ENCODE measurements at places on chromosomes 1 and 21.

GRCh38 chr1:17606826-17607440 is 67.4 kb downstream of the ARHGEF10L start:
- no peak for DNase-seq

DNA sequence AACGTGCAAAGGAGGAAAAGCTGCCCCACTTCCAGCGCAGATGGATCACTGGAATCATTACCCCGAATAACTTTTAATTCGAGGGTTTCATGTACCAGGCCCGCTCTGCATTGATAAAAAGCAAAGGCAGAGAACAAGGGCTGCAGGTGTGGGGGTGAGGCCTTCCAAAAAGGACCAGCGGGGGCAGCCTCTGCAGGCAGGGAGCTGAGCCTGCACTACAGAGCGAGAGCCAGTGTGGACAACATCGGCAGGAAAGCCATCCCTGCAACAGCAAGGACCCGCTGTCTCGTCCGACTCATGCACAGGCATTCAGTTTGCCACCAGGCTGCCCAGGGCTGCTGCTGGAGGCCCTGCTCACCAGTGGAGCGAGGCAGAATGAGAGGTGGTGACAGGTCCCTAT is 27.1 kb upstream of the AJAP1 start:
- no peak for DNase-seq

- no peak for DNase-seq
Measured at GRCh38 chr1:54577612-54578011, 29.6 kb downstream of the ACOT11 start.

- DNase-seq: no peak
Measured at GRCh38 chr1:39990428-39990827, 35.5 kb downstream of the MFSD2A start.

- DNase-seq: no peak
Measured at GRCh38 chr1:2249559-2249906, 21.4 kb downstream of the SKI start.

DNA sequence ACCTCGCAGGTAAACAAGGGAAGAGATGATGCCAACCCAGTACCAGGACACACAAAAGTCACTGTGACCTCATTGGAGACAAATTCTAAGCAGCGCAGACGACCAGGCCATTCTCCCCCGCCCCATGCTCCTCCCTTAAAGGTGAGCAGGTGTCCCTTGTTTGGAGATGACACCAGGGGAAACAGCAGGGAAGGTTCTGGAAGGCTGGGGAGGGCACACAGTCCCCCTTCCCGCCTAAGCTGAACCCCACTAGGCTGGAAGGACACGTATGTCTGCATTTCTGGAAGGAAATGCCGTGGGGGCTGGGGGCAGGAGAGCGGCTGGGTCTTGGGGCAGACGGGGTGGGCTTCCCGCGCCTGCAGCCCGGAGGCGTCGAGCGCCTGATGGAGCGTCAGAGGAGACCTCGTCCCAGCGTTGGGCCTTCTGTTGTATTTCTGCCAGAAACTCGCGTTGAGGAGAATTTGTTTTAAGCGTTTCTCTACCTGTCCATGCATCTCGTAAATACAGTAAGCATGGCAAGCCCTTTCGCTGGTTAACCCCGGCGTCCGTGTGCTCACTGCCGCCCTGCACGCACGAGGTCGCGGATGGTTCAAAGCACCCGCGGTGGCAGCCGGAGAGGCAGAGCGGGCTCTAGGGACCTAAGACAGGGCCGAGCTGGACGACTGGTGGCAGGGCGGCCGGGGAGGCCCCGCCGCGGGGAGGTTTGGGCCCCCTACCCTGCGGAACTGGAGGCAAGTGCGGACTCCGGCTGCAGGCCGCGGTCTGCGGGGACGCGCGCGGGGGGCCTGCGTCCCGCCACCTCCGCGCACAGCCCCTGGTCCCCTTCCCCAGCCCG is 1.2 kb upstream of the LHX4 start:
- DNase-seq: no peak

DNA sequence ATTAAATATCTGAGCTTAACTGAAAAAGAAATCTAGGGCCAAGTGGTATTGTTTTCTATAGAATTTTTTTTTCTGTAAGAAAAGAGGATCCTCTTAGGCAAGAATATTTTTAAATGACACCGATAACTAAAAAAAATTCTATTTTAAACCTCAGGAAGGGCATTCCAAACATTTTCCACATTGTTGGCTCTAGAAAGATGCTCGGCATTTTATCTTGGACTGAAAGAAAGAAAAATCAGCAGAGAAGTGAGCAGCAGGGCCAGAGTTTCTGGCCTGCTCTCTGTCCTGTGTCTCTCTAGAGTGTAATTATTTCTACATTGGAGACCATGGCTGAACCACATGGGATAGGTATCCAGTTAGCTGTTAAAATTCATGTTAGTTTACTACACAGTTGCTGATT is 192.5 kb upstream of the GREM2 start:
- DNase-seq: no peak

- DNase-seq: no peak
Measured at GRCh38 chr1:154951901-154952657, 3.8 kb downstream of the PBXIP1 start.

DNA sequence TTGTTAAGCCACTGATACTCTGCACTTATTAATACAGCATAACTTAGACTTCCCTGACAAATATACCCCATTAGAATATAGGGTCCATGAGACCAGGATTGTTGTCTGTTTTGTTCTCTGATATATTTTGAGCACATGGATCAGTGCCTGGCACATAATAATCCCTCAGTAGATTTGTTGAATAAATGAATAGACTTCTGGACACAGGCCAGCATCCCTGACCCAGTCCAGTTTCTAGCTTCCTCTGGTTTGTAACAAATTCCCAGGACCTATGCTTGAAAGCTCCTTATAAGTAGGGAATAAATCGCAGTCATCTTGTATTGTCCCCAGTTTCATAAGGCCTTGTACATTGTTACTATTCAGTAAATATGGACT is 58.2 kb upstream of the GADD45A start:
- DNase-seq: no peak

DNA sequence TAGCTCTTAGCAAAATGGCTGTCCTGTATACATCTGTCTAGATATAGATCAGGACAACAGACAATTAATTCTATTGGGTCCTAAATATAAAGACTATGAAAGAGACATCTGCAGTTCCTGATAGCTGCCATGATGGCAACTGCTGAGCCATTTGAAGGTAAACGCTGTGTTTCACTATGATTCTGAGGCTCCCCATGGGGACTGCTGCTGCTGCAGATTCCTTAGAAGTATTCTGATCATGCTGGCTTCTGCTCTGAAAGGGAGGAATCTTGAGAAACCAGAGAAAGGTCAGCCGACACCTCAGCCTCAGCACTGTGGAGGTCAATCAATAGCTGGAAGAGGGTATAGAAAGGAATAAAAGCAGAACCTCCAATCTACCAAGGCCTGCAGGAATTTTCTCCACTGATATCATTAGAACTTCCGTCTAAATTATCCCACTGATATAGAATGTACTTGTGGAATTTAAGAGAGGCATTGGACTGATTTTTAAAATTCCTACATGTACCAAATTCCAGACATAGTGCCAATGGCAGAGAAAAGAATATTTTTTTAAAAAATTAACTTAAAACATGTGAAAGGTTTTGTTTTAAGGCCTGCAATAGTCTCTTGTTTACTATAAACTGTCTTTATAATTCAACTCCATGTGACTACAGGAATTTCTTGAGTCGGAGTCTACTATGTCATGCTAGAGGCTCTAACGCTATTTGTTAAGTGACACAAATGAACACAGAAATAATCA is 53.2 kb downstream of the DDAH1 start:
- no peak for DNase-seq

GRCh38 chr1:111878091-111878490 is 111.4 kb downstream of the KCND3 start:
- DNase-seq: no peak

GRCh38 chr1:74392840-74393239 is 119.6 kb downstream of the LRRC53 start:
- no peak for DNase-seq

- no peak for DNase-seq
Measured at GRCh38 chr1:17629460-17629859, 90.0 kb downstream of the ARHGEF10L start.

- no peak for DNase-seq
Measured at GRCh38 chr21:33976082-33977016, 60.7 kb upstream of the ATP5PO start.

GRCh38 chr1:22606161-22606560 is 30.3 kb upstream of the C1QA start:
- no peak for DNase-seq

GRCh38 chr1:86703696-86704457 is 499 bp upstream of the SH3GLB1 start:
- DNase-seq: no peak

DNA sequence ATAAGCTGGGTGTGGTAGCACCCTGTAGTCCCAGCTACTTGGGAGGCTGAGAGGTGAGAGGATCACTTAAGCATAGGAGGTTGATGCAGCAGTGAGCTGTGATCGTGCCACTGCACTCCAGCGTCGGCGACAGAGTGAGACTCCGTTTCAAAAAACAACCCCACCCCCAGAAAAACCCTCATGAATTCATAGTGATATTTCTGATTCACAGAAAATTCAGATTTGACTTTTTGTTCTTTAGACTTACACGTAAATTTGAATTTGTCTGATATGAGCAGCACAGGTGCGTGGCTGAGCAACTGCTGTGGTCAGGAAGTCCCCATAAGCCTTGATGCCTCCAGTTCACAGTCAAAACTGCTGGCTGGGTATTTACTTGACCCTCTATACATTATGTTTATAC is 10.0 kb upstream of the MORC3 start:
- DNase-seq: no peak

- DNase-seq: no peak
Measured at GRCh38 chr1:201511941-201512539, 5.1 kb upstream of the CSRP1 start.

GRCh38 chr1:66245691-66246090 is 288.3 kb upstream of the SGIP1 start:
- DNase-seq: peak; percentile 38

DNA sequence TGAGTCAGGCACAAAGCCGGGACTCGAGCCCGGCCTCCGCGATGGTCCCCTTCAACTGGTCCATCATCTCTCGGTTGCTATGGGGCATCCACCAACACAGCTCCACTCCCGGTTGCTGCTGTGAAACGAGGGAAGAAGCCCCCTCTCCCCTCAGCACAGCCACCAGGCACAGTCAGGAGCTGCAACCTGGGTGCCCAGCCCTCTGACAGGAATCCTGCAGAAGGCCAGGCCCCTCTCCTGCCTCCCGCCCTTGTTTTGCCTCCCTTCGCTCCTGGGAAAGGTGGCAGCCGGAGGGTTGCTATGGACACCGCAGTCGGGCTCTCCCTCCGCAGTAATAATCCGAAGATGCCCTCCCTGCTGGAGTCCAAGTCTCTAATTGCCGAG is 8.9 kb upstream of the KCNN3 start:
- no peak for DNase-seq

- DNase-seq: no peak
Measured at GRCh38 chr1:207519505-207520399, 23.8 kb downstream of the CR1 start.

DNA sequence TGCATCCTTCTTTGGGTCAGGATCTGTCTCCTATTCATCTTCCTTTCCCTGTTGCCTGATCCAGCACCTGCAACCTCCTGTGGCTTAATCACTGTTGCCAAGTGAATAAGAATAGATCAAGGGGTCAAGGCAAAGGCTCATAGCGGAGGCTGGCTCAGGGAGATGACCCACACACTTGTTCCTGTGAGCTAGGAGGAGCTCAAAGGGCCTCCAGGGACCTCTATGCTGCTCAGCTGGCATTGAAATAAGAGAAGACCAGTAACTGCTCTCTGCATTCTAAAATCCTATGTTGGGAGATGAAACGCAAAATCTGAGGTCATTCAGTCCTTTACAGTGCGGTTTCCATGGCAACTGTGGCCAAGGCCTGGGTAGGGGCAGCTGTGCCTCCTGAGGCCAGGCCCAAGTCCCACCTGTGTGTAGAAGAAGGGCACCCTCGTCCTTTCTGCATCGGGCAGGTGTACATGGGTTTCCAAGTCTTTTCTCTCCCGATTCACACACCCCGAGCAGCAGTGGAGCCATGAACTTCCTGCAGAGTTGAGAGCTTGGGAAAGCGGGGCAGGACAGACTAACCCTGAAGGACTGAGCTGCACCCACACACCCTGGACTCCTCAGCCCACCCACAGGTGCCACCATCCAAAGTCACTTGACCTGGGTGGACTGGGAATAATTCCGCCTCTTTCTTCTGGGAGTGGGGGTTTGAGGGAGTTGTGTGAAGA is 27.8 kb upstream of the STUM start:
- DNase-seq: no peak

GRCh38 chr21:46046471-46046870 is 51.4 kb upstream of the COL6A2 start:
- DNase-seq: no peak

DNA sequence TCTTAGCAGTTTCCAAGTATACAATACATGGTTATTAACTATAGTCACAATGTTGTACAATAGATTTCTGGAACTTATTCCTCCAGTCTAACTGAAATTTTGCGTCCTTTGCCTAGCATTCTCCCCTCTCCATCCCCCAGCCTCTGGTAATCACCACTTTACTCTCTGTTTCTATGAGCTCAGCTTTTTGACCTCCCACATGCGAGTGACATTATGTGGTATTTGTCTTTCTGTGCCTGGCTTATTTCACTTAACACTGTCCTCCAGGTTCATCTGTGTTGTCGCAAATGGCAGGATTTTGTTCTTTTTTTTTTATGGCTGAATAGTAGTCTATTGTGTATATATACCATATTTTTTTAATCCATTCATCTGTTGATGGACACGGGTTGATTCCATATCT is 43.9 kb upstream of the CD101 start:
- DNase-seq: no peak

DNA sequence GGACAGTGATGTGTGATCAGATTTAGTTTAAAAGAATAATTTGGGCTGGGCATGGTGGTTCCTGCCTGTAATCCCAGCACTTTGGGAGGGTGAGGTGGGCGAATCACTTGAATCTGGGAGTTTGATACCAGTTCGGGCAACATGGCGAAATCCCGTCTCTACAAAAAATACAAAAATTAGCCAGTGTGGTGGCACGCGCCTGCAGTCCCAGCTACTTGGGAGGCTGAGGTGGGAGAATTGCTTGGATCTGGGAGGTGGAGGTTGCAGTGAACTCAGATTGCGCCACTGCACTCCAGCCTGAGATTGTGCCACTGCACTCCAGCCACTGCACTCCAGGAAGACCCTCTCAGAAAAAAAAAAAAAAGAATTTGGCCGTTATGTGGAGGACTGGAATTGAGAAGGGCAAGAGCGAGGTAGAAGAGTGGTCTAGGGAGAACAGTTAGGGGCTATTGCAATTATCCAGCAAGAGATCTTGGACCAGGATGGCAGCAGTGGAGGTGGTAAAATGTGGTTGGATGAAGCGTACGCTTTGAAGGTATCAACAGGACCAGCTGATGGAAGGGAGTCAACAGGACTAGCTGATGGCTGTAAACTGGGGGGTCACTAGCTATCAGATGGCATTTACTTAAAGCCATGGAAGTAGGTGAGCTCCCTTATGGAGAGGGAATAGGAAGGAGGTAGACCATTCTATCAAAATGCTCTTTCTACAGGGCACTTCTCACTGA is 9.6 kb downstream of the BTBD19 start:
- DNase-seq: no peak

Measured in NCI-H187 treated with DMSO at 0.1 percent for 48 hours (cell line).